Inflammatory macrophage treated with lipopolysaccharide for 1 hour (primary cell): ENCODE measurements at places on chromosomes 16 and 17.

DNA sequence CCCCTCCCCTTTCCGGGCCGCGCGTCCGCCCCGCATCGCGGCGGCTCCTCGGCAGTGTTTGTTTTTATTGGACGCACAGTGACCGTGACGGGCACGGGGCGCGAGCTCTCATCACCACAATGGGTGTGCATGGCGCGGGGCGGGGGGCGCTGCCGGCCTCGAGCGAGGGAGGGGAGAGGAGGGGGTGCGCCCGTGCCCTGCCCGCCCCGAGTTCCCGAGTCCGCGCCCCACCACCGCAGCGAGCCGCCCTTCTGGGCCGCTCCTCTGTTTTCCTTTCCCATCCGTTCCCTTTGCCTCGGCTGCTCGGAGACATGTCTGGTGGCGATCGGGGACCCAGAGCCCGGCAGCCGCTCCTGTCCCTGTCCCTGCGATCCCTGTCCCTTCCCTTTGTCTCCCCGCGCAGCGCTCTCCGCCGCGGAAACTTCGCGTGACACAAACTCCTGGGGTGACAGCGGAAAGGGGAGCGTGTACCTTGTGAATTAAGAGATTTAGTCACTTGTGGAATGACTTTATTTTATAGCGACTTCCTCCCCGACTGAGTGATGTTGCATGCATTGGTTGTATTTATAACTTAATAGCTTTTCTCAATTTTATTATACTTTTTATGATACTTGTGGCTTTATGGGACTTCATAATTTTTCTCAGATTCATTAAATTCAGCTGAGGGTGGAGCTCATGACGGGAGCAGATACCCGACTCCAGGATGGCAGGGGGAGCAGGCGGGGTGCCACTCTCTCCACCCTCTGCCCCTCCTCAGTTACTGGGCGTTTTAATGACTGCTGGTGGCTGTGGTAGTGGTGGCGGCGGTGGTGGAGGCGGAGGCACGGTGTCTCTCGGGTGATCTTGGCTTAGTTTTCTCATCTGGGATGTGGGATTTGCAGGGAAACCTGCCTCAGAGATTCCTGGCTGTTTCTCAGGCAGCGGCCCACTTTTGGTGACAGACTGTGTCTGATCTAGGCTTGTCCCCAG lies 40.8 kb downstream of the MRM1 start:
- no peak for DNase-seq

DNA sequence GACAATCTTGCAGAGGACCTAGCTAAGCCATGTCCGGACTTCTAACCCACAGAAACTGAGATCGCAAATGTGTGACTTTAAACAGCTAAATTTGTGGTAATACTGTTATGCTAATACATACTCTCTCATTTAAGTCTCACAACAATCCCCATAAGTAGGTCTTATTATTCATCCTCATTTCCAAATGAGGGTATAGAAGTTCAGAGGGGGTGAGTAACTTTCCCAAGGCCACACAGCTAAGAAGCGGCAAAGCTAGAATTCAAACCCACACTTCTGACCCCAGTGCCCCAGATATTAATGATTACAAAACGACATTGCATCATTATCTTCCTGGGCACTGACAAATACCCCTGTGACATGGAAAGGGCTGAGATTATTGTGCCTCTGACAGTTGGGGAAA lies 81.4 kb downstream of the CNGB1 start:
- peak; percentile 76 for DNase-seq

GRCh38 chr17:8015957-8016631 lies 13.7 kb downstream of the GUCY2D start:
- no peak for DNase-seq

DNA sequence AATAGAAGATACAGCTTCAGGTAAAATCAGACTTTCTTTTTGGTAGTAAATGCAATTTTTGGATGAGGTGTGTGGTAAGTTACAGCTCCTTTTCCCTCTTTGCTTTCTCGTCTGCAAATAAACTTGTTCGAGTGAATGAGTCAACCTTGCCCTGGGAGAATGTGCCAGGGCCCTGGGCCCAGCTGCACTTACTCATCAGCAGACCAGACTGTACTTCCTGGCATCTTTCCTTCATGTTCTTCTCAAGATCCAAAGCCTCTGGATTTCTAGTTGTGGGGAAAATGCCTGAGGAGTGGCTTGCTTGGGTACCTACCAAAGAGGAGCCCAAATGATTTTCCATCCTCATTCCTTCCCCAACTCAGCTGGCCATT lies 5.4 kb upstream of the G6PC1 start:
- no peak for DNase-seq

DNA sequence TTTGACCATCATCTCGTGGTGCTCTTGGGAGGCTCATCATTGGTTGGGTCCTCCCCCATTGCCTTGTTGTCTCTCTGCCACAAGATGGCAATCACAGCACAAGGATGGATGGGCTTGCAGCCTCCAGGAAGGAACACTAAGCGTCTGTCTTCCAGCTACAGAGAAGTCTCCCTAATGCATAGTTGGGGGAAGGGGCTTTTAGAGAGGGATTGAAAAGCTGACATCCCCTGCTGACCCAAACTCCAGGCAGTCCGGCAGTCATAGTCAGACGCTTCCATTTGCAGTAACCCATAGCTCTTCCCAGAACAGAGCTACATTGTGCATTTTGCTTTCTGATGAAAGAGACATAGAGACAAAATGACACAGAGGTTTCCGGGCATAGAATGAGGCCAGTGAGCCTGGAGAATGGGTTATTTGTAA lies 111.4 kb downstream of the UTP18 start:
- peak; percentile 33 for DNase-seq

- no peak for DNase-seq
Observed at GRCh38 chr17:77145612-77146245, 5.0 kb downstream of the SEC14L1 start.

GRCh38 chr16:12063435-12063834 lies 86.9 kb downstream of the SNX29 start:
- no peak for DNase-seq

- no peak for DNase-seq
Observed at GRCh38 chr17:65833214-65833613, 271.8 kb upstream of the AXIN2 start.

DNA sequence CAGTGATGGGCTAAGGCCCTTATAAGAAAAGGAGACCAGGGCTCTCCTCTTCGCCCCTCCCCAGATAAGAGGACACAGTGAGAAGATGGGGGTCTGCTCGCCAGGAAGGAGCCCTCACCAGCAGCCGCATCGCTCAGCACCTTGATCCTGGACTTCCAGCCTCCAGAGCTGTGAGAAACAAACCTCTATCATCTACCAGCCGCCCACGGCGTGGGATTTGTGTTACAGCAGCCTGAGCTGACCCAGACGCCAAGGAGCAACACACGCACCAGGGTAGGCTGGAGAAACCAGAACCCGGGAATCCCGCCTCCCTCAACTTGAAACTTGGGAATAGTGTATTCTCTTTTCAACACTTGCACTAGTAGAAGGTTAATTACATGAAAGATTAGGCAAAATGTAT lies 4.2 kb upstream of the ZG16B start:
- DNase-seq, result no peak

- no peak for DNase-seq
Observed at GRCh38 chr17:78669975-78670518, 92.9 kb upstream of the DNAH17 start.

GRCh38 chr16:73036074-73036826 lies 11.7 kb downstream of the ZFHX3 start:
- peak; percentile 72 for DNase-seq

DNA sequence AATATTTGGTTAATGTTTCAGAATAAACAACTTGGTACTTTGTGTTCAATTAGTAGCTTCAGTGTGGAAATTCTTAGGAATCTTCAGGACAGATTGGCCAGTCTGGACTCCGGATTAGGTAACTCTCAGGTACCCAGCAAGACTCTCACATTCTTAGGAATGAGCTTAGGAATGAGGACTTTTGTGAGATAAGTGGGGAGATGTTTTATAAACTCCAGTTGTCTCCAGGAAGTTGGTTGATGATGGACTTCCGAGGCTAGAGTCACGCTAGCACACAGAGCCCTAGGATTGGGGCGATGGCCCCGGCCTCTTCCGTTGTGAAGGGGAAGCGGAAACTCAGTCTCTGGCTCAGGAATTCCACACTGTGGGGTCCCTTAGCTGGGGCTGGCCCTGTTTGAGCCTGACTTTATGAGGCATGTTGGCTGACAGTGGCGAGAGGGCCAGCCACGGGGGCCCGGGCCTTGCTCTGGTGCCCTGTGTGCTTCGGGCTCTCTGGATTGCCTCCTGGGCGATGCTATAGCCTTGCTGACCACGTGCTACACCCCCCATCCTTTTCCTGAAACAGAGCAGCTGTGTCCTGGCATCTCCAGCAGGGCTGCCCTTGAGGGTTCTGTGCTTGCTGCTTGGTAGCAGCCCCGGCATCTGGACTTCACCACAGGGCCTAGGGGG lies 32.4 kb downstream of the RAB11FIP3 start:
- no peak for DNase-seq

GRCh38 chr16:85686912-85687591 lies 1.7 kb downstream of the GINS2 start:
- no peak for DNase-seq

DNA sequence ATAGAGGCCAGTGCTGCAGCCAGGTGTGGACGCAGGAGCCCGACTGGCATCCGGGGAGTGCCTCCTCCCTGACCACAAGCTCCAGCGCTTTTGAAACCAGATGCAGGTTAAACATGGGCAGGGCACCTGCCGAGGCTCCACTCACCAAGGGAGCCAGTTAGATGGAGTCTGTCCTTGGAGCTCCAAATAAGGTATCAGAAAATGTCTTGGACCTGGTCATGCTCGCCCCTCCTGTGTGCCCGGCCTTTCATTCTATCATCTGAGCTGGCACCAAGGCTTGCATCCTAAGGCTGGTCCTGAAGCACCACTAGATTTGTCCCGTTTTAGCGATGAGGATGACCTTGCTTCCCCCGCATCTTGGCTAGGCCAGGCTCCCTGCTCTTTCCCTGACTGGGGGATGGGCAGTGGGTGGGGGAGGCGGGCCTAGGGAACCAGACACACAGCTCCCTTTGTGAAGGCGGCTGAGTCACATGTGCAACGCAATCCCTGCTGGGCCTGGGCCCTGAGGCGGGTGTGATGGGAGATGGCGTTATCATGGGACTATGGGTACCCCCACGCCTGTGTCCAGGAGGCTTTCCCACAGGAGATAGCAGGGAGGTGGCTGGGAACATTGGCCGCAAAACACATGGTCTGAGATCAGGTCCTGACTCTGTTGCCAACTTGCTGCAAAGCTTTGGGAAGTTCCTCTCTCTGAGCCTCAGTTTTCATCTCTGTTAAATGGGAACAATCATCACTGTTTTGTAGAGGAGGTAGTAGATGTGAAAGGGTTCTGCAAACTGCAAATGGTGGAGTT lies 5.0 kb upstream of the ADGRG1 start:
- DNase-seq, result no peak

GRCh38 chr16:46695937-46696336 lies 6.5 kb downstream of the ORC6 start:
- DNase-seq, result no peak

DNA sequence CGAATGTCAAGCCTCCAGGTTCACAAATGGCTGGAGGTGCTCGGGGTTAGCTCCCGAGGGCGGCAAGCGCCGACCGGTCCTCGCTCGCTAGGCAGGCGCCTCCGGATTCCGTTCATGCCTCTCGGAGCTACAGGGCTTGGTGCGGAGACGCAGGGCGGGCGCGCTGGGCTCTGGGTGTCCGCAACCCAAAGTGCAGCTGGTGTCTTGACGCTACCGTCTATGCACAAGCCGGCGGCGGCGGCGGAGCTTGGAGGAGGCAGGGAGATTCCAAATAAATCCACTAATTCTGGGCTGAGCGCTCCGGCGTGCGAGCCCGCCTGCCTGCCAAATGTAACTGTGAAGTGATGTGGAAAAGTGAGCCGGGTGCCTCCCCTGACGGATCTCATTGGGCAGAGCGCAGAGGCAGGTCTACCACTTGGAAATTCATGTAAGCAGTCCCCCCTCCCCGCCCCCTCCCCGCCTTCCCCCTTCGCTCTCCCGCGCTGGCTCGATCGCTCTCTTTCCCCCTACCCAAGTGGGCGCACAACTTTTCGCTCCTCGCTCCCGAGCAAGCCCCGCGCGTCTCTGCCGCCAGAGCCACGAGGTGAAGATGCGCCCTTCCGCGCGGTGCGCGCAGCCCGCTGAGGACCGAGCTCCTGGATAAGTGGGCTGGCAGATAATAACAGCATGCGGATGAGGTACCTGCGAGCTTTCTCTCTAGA lies at the start of gene CDH8:
Gene CDH8 (minus strand): TSS at position 338 of the 701 bp plus-strand sequence. CDS start 15,035 bp downstream, outside the sequence.
- DNase-seq, result no peak

DNA sequence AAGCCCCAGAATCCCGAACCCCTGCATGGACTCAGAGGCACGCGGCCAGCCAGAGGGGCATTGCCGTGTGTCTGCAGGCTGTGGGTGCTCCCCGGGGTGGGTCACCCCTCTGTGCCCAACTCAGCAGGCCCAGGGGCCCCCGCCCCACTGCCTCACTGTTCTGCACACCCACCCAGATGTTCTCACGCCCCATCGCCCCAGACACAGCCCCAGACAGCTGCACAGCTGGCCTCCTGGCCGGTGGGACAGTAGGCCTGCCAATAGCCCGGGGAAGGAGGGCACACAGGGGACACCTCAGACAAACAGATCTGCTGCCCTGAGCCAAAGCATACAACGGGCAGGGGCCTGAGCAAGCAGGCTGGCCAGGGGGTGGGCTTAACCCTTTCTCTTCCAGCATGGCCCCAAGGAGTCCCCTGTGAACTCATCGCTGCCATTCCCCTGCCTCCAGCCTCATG lies 27.6 kb upstream of the NXPH3 start:
- no peak for DNase-seq

GRCh38 chr16:8729779-8730334 lies 55.4 kb downstream of the ABAT start:
- DNase-seq, result peak; percentile 21

DNA sequence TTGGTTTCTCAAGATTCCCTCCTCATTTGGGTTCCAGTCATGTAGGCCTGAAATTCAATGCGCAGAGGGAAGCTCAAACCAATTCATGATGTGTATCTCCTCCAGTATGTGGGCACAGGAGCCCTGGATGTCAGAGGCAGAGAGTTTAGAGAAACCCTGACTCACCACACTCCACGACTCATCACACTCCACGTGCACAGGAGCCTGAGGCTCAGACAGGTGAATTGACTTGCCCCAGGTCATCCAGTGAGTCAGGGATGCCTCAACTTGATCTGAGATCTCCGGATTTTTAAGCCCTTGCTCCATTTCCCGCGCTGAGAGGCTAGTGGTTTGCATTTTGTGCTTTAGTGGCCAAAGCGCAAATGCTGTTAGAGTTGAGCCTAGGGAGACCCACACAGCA lies 183.9 kb downstream of the HAPSTR1 start:
- DNase-seq, result no peak

DNA sequence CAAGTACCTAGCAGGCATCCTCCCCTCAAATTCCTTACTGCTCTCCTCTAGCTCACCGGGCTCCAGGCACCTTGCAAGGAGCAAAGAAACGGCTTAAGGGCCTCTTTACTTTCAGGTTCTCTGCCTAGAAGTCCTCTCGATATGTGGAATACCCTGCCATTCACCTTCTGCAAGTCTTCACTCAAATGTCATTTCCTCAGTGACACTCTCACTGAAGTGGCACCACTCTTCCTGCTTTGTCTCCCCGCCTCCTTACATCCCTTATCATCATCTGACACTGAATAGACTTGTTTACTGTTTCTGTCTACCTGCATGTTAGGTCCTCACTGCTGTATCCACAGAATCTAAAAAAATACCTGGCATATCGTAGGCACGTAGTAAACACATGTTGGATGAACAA lies 947 bp downstream of the SLC7A6OS start:
- no peak for DNase-seq
